SW480 (cell line): ENCODE measurements at places on chromosomes 5 and 9.

GRCh38 chr5:34869256-34869655 lies 30.3 kb downstream of the TTC23L start:
- DNase-seq, result no peak

DNA sequence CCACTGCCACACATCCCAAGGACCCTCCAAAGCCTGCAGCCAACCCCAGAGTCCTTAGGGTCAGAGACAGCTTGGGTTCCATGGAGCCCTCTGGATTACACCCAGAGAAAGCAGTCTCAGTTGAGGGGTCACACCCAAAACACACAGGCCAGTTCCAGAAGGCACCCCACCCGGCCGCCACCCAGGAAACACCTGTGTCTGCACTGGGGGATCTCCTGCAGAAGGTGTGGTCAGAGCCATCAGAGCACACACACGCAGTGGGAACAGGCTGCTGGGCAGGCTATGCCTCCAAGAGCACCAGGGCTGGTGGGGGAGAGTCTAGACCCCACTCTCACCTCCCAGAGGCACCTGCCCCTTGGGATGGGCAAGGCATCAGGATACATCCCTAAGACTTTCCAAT lies 27.3 kb downstream of the NIPAL4 start:
- no peak for DNase-seq

GRCh38 chr5:83563631-83564030 lies 92.1 kb downstream of the VCAN start:
- no peak for DNase-seq

GRCh38 chr9:35636135-35636876 lies 14.4 kb downstream of the SIT1 start:
- DNase-seq, result no peak

DNA sequence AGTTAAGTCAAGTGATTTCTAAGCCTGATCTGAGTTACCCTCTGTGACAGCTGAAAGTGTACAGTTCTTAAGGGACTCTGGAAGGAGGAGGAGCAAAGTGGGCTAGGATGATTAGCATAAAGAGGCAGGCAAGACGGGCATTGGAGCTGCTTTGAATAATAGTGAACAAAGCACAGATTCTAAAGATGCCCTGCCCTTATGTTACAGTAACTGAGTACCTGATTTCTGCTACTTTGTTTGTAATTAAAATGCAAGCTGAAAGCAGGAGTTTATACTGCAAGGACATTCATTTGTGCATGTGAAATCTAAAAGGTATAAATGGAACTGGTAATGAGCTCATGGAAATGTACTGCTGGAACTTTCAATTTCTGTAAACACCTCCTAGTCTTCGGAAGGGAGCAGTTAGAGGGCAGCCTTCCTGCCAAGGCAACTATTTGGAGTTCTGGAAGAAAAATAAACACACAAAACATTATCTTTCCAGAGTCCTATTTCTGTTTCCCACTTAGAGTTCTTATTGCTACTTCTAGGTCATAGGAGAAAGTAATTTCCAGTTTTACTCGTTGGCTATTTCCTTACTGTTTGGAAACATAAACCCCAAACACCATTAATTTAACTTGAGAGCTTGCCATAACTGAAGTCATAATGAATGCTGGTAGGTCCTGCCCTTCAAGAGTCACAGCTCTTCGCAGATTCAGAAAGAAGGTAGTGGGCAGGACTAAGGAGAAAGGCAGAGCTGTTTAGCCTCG lies at the start of gene RANBP3L:
RANBP3L (minus strand) TSS at position 45 of the 746 bp plus-strand sequence. CDS start 486 bp downstream, outside the sequence.
- peak; percentile 12 for DNase-seq
